ENCODE measurements at places on chromosomes 3 and 15. TPM values are rescaled to one million over a fixed set of nuclear protein-coding genes. Genes with fewer than 3 reads are reported as not detected.

DNA sequence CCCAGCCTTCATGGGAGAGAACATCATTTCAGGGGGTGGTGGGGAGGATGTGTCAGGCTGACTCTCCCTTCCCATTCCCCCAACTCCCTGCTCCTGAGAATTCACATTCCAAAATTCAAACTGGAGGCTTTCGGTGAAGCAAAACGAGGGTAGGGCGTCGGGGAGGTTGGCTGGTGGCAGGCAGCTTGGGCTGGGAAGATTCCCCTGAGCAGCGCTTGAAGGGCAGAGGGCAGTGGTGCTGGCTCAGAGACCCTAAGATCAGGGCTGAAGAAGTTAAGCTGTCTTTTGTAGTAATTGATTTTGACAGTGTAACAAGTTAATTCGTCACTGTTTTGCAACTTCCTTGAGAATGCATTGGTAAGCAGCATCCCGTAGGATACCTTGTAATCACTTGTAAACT, 187.8 kb downstream of the RAB11A start:
- no peak for DNase-seq

GRCh38 chr3:63128380-63128779, 149.7 kb upstream of the SYNPR start:
- no peak for DNase-seq

GRCh38 chr3:100429187-100429716, 27.9 kb downstream of the LNP1 start:
- DNase-seq: no peak

- no peak for DNase-seq
These were observed 105.7 kb downstream of the LRTM1 start for GRCh38 chr3:54822206-54822605.

DNA sequence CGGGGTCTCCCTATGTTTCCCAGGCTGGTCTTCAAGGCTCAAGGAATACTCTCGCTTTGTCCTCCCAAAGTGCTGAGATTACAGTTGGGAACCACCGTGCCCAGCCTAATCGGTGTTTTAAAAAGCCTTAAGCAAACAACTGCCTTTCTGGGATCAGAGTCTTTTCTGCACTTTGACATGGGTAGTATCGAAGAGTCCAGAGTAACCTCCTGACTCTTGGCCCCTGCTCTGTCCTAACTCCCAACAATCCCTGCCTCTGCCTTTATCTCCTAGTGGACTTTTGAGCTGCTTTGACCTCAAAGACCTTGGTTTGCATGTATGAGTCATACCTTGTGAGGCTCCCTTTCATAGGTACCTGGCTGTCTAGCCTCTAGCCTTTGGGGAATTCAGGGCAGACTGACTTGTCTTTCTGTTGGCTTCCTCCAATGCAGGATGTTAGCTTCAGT, 21.0 kb upstream of the HACD2 start:
- DNase-seq: no peak

- DNase-seq: peak; percentile 75
These were observed 927 bp downstream of the CHDH start for GRCh38 chr3:53845103-53845880.

GRCh38 chr15:40287505-40287904, 4.6 kb upstream of the ANKRD63 start:
- no peak for DNase-seq

DNA sequence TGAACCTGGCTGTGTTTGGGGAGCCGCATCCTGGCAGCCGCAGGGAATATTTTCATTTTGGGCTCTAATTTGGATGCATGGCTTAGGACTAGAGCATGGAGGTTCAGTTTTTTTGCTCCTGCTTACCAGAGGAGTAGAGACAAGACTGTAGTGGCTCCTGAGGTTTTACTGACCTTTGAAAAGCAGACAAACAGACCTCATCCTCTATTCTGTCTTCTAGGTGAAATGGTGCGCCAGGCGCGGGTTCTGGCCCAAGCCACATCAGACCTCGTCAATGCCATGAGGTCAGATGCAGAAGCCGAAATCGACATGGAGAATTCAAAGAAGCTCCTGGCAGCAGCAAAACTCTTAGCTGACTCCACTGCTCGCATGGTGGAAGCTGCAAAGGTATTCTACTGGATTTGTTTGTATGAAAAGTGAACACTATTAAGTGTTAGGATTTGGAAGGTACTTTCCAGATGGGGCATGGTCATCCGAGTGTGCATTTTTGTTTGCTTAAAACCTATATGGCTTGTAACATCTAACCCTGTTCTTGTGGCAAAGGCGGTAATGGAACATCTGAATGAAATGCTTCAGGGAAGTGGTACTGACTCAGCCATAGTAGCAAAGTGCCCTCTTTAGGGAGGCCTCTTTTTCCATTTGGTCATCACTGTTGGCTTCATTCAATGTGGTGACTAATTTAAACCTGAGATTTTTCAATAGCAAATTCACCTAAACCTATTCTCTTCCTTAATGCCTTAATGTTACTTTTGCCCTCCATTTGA, 330.7 kb upstream of the TPM1 start:
- DNase-seq: no peak

DNA sequence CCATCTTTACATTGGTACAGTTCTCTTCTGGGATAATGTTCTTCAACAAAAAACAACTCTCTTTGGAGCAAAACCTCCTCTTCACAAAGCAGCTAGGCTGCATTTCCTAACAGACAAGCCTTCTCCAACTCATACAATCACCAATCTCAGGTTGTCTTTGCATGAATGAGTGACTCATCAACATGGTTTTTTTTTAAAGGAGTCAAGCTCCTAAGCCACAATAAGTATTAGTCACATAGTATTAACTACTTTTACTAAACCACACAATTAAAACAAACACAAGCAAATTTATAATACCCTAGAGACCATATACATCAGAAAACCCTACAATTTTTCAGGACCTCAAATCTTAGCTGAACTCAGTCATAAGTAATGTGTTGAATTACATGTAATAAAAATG, 137.4 kb downstream of the TBC1D5 start:
- DNase-seq: no peak

DNA sequence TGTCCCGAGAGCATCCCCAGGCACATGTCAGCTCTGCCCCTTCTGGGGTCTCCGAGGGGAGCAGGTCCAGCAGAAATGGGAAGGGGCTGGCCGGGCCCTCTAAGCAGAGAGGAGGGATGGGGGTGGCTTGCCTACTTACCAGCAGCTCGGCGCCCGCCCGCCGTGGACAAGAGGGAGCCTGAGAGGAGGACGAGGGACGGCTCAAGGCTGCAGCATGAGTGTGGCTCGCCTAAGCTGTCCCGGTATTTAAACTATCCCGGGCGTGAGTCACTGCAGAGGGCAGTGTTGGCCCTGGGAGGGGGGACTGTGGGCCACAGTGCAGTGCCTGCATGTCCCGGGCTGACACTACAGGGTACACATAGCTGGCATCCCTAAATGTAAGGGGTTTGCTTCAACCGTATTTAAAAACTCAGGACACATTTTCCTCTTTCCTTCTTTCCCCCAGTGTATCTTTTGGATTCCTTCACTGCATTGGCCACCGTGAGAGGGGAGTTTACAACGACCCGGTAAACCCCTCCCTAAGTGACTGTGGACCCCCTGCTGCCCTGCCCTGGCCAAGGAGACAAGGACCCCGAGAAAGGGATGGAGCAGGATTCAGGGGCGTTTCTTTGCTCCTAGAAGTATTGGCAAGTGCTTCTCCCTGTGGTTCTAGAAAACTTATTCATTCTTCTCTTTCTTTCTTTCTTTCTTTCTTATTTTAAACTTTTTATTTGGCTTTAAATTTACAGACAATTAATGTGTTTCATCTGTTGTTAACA, at the start of gene LRRC15:
LRRC15 (minus strand) TSS at position 222 of the 758 bp plus-strand sequence. CDS start 8,700 bp downstream, outside the sequence.
- no peak for DNase-seq

- DNase-seq: no peak
These were observed 115.1 kb downstream of the LIPC start for GRCh38 chr15:58546635-58547627.

- DNase-seq: no peak
These were observed 4.5 kb upstream of the MNS1 start for GRCh38 chr15:56469483-56469882.

GRCh38 chr3:172541945-172542488, 18.8 kb upstream of the TNFSF10 start:
- DNase-seq: no peak

GRCh38 chr15:39618063-39618823, 37.4 kb downstream of the THBS1 start:
- no peak for DNase-seq

DNA sequence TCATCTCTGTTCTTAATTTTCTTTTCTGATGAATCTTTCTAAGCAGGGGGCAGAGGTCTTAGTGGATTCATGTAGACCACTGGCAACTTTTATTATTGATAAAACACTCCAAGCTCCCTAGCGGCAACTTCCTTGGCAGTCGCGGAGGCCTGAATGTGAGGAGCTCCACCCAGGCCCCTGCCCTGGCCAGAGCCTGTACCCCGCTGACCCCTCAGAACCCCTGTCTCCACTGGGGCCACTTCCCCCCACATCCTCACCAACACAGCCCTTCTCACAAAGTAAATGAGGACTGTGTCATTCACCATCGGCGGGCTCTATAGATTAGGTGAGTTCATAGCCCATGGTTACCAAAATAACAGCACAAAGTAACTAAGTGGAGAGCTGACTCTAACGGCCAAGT, 111.6 kb downstream of the TPRA1 start:
- DNase-seq: peak; percentile 45

GRCh38 chr15:47718497-47719437, 1.5 kb downstream of the SEMA6D start:
- no peak for DNase-seq

GRCh38 chr3:146187334-146187950, 26.5 kb upstream of the PLOD2 start:
- no peak for DNase-seq

ANKRD34C gene
- under 0.01 TPM for total RNA-seq

GOLGA6B gene
- total RNA-seq: not detected

SLC12A8 gene
- total RNA-seq: 0.33 TPM

GOLGA6L4 gene
- total RNA-seq: 5.0 TPM

PRKAR2A gene
- 28.0 TPM for total RNA-seq

RARB gene
- 18.5 TPM for total RNA-seq

ERC2 gene
- total RNA-seq: 2.9 TPM

LRRK1 gene
- total RNA-seq: 27.4 TPM

SORD gene
- total RNA-seq: 9.9 TPM

NR2F2 gene
- total RNA-seq: 47.9 TPM
